ENCODE measurements at places on chromosomes 12 and 14.

DNA sequence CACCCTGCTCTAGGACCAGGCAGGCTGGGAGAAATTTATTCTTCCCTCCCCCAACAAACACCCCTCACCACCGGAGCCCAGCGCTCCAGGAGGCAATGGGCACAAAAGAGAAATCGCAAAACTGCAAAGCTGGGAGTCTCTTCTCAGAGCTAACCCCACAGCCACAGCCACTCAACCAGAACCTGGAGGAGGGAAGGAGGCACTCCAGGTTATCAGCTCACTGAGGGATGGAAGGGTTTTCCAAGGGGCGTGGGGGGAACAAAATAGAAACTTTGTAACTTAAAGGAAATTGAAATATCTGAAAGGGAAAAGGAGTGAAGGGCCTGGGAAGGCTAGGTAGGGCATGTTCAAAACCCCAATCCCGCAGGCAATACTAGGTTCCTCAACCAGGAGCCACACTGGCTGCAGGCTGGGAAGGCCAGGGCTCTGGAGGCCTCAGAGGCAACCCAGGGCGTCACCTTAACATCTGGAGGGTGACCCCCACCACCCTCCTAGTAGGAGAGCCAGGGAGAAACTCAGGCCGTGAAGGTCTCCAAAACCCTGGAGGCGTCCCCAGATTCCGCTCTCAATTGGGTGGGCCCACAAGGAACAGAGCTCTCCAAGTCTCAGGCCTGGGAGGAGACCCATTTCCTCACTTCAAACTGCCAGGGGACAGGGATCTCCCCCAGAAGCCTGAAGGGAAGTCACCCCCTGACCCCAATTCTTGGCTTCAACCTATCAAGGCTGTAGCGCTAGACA is 3.2 kb downstream of the KDM2B start:
- no peak for DNase-seq

- no peak for DNase-seq
These were observed 187.4 kb upstream of the SLC16A7 start for GRCh38 chr12:59408431-59408830.

GRCh38 chr12:66934302-66935062 is 255.6 kb upstream of the GRIP1 start:
- no peak for DNase-seq

GRCh38 chr12:98469109-98469508 is 46.3 kb upstream of the TMPO start:
- DNase-seq, result no peak

- no peak for DNase-seq
These were observed 496.3 kb downstream of the NELL2 start for GRCh38 chr12:44379831-44380230.

DNA sequence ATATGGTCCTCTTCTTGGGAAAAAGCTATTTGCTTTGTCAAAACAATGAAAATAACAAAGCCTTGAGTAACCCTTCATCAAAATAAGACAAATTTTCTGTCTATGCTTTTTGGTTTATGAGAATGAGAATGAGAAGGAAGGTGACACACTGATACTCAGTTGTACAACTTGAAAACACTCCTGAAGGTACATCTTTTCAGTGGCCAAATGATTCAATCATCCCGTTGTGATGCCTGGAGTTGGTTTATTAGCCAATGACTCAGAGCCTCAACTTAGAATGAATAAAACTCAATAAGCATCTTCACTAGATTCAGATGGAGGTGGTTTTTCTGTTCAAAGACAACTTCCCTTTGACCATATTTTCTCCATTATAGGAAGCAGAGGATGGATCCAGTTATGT is 7.8 kb upstream of the CALM1 start:
- DNase-seq, result no peak

GRCh38 chr12:90945070-90945649 is 9.8 kb downstream of the CCER1 start:
- no peak for DNase-seq

- DNase-seq, result no peak
These were observed 43.2 kb downstream of the CALM1 start for GRCh38 chr14:90440021-90440451.

DNA sequence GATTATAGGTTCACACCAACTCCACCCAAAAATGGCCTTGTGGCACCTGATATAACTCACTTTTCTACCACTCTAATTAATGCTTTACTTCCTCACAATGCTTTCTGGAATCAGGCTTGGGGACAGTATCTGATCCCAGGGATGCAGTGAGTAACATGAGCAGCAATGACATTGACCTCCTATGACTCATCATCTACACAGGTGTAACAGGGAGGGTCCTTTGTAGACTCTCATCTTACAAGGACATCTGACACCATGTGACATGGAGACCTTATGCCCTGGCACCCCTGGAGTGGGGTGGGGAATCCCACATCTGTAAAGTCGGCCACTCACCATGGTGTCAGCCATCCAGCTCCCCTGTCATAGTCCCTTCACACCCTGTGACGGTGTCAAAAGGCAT is 586.4 kb downstream of the MED13L start:
- no peak for DNase-seq

DNA sequence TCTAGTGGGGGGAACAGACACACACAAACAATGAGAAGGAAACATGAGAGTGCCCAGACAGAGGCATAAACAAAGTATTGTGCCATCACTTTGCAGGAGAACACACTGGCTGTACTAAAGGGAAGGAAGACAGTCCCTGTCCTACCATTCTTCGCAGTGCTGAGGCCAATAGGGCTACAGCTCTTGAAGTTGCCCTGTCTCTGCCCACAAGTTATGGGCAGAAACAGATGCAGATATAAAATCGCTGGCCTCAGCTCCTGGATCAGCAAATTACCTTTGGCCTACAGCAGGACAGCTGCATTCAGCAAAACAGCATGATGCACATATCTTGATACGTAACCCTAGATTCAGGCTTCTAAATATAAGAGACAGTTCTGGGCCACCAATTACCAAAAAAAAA is 23.0 kb upstream of the PRKAB1 start:
- no peak for DNase-seq

DNA sequence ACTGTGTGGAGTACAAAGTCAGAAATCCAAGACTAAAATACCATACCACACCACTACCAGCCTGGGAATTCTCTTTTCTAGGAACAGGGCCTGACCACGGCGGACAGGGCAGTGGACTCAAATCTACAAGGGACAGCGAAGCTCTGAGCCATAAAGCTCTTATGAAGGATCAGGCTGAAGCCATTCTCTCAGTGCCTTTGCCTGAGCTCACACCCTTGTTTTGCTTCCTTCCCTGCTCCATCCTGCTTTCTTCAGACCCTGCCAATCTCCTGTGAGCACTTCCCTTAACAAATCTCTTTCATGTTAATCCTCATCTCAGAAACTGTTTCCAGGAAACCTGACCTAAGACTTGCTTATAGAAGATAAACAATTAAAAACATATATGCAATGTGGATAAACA is 398.5 kb downstream of the MDGA2 start:
- DNase-seq, result no peak

DNA sequence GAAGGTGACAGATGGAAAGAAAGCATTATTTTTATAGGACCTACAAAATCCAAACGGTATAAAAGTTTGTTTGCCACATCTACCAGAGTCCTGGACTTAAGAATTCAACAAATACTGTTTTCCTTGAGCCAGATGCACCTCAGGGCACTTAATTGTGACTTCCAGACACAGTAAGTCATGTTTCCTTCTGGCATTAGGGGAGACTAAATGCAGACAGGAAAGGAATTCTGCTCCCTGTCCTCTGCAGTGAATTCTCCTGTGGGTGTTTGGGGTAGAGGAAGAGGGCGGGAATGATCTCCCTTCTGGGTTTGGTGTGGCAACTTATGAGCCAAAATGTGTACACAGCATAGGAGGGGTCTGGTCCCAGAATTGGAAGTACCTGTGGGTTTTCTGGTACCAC is 93.9 kb upstream of the ZDHHC17 start:
- DNase-seq, result no peak

DNA sequence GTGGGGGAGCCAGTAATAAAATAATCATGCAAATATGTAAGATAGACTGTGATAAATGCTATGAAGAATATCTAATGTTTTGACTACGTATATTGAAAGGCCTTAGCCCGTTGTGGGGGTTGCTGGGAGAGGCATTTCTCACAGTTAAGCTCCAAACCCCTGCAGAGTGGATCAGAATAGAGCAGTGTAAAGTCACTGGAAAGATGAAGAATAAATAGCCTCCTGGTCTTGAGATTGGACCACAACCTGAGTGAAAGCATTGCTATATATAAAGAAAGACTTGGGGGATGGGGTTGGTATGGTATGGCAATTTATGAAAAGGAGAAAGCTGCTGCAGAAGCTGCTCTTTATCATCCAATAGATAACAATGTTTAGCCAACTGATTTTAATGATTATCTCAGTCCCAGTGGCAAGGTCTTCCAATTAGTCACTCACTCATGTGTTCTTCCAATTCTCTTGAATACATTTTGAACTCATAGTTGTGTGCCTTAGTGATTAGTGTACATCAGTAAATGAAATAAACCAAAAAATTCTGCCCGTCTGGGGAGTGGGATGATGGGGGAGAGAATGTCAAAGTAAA is 10.2 kb downstream of the PLEKHA5 start:
- DNase-seq, result no peak

GRCh38 chr12:64097366-64098105 is 124.6 kb downstream of the KICS2 start:
- no peak for DNase-seq

DNA sequence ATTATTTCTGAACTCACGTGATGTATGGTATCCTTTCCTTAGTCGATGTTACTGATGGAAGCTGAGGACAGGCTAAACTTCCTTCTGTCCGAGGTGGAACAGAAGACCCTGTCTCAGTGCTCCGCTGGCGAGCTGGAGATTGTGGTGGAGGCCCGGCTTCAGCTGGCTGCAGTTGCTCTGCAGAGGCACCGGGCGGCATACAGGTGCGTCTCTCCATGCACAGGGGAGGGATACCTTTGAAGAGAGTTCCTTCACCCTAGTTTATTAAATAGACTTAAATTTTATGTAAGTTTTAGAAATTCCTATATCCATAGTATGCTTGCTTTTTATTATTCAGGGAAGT is 186.7 kb upstream of the NEDD1 start:
- no peak for DNase-seq

DNA sequence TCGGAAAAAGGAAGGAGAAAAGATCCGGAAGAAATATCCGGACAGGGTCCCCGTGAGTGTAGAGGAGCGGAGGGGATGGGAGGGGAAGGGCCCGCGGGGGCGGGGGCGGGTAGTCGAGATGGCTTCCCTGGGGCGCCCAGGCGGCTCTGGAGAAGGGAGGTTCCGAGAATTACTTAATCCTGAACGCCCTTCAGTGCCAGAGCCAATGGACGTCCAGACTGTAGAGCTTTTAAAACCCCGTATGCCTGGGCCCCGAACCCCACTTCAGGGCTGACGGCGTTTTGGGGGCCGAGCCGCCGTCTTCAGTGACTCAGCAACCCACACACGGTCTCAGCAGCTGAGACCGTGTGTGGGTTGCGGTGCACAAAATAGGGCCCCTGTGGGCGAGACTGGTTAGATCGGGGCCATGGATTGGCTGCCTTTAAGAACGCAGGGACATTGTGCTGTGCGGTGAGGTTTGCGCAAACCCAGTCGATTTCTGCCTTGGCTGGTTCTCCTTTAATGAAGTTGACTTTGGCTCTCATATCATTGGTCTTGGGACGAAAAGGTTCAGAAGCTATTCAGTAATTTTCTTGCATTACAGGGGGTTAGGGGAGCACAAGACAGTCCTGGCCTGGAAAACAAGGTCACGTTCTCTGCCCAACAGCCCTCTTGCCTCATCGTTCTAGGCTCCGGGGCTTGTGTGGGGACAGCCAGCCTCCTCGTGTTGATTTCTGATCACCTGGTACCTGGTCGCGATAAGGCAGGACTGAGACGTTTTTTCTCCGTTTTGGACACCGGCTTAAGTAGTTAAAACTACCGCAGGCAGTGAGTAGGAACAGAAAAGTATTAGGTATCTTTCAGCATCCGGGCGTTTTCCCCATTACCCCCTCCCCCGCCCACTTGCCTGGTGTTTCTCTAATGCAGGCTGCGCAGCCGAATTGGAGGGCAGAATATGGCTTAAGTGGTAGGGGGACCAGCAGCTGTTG is 775 bp downstream of the GABARAPL1 start:
- DNase-seq, result peak; percentile 34

DNA sequence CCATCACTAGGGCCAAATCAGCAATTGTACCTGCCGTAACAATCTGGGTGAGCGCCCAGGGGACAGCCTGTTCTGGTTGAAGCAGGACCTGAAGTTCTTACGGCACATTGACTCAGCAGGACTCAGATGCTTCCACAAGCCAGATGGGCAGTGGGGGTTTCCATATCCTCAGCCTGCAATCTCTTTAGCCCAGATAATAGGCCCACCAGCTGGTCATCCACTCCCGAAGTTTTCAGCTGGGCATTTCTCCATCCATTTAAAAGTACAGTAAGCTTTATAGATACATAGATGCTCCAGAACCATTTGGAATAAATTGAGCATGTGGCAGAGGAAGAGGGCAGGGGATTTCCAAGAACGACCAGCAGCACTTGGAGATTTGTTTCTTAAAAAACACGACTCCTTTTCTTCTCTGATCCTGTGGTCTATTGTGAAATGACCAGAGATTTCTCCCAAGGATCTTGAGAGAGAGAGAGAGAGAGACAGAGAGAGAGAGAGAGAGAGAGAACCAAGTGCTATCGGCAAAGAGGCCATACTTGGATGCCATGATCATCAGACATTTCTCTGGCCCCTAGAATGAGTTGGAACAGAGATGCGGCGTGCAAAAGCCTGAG is 74.8 kb upstream of the PLXNC1 start:
- no peak for DNase-seq

GRCh38 chr12:62045211-62045610 is 215.0 kb upstream of the USP15 start:
- no peak for DNase-seq

- no peak for DNase-seq
These were observed 15.1 kb downstream of the BCAT1 start for GRCh38 chr12:24933694-24934407.

DNA sequence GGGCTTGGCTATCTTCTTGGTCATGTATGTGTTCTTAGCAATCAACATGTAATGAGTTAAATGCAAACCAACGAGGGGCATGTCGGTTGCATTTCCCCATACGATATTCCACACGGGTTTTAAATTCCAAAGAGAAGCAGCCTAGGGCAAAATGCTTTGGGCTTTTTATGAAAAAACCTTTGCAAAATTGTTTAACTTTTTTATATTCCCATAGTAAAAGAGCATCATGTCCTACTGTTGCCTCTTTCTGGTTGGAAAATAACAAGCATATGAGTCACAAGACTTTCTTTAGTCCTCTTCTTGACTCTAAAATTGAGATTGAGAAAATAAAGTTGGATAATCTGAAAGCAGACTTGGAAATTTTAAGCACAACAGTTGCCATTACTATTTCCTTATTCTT is 3.8 kb upstream of the DIO2 start:
- no peak for DNase-seq

DNA sequence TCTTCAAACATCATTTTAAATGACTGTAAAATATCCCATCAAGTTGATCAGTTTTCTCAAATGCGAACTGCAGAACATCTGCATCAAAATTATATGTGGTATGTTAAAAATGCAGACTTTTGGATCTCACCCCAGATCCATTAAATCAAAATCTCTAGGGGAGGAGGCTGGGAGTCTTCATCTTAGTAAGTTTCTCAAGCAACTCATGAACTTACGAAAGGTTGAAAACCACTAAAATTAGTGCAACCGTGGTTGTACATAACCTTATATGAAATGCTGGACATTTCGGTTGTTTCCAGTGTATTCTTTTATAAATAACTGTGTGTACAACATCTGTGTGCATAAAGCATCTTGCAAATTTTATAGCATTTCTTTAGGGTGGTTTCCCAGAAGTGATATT is 39.2 kb downstream of the ZFP36L1 start:
- DNase-seq, result no peak

GRCh38 chr14:60848066-60848465 is 113.5 kb downstream of the MNAT1 start:
- DNase-seq, result no peak
